ENCODE measurements at places on chromosomes 13 and 19. TPM values are rescaled to one million over a fixed set of nuclear protein-coding genes. Genes with fewer than 3 reads are reported as not detected.
A peak's percentile ranks its signal among the peaks of the same experiment; 100 is the strongest.

The CRX gene
- not detected for total RNA-seq

- H3K4me1 ChIP-seq, result no peaks in the 10 kb centered on the region
- no peak for DNase-seq
- no peaks in the 10 kb centered on the region for H3K36me3 ChIP-seq
- H3K4me3 ChIP-seq, result no peak overlapping the region
- H3K27me3 ChIP-seq, result peaks cover 3% of the 10 kb centered on the region
- no peak overlapping the region for H3K27ac ChIP-seq
These were observed 60.9 kb upstream of the RANBP3 start for GRCh38 chr19:6038634-6039405.

The PRSS57 gene
- total RNA-seq, result not detected

The ELANE gene
- total RNA-seq, result not detected

The KLK6 gene
- total RNA-seq, result 0.67 TPM

- DNase-seq, result peak; percentile 74
- peak within 1 kb of the TSS; percentile 98 for H3K27ac ChIP-seq
- H3K4me1 ChIP-seq, result peaks cover 13% of the 10 kb centered on the region
These were observed at the start of gene PPP1R13L for GRCh38 chr19:45404557-45405434. Gene PPP1R13L (minus strand): TSS chr19:45405069. CDS start chr19:45398318, 6,751 bp downstream.

DNA sequence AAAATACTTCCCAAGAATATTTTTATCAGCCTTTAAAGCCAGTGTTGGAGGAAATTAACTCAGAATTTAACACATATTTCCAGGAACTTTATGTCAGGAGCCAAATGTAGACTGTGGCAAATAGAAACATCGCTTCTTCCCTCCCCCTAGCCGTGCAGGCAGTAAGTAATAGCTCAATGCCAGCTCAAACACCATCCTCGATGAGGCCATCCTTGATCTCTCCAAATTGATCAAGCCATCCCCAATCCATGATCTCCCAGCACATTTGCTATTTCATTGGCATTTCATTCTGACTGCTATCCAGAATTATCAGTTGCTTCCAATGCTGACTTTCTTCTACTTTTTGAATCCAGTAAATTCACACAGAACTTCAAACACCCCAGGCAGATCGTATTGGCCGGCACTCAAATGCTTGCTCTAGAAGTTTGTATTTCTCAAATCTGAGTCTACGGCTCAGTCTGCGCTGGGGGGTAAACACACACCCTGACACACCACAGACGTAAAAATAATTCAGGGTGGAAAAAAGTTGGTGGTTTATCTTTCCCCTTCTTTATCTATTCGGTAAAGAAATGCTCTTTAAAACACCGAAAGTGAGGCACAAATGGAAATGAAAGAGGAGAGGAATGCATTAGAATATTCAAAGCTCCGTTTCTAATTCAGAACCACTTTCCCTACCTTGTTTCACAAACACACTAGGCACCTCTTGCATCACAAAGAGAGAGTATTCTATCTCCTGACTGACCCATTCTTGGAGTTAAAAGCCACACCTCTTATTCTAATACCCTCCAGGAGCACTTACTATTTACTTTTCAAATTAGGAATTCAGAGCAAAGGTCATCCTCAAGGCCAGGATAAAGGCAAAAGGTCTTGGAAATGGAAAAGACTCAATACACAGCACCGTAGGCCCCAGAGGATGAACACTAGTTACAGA is 991 bp downstream of the OBI1 start:
- H3K4me3 ChIP-seq, result peak overlapping the region; percentile 99
- H3K27ac ChIP-seq, result peak overlapping the region; percentile 59
- no peak for DNase-seq
- no peaks in the 10 kb centered on the region for H3K27me3 ChIP-seq

The RRAS gene
- total RNA-seq, result 23.9 TPM

The HNRNPL gene
- total RNA-seq, result 343 TPM

- no peaks in the 10 kb centered on the region for H3K36me3 ChIP-seq
- no peak for DNase-seq
- no peaks in the 10 kb centered on the region for H3K4me1 ChIP-seq
- H3K27me3 ChIP-seq, result peaks cover 1% of the 10 kb centered on the region
These were observed 151.5 kb upstream of the RXFP2 start for GRCh38 chr13:31587698-31588266.

GRCh38 chr19:3140667-3141038 is 4.8 kb downstream of the GNA15 start:
- H3K36me3 ChIP-seq, result no peaks in the 10 kb centered on the region
- DNase-seq, result no peak
- no peak overlapping the region for H3K27ac ChIP-seq
- H3K27me3 ChIP-seq, result no peaks in the 10 kb centered on the region

- H3K27me3 ChIP-seq, result no peaks in the 10 kb centered on the region
- H3K4me1 ChIP-seq, result peaks cover 2% of the 10 kb centered on the region
- H3K36me3 ChIP-seq, result no peaks in the 10 kb centered on the region
- H3K27ac ChIP-seq, result no peak overlapping the region
These were observed 1037.9 kb downstream of the EFNB2 start for GRCh38 chr13:105497597-105497996.

The CATSPERD gene
- not detected for total RNA-seq

GRCh38 chr19:57269515-57270250 is 10.6 kb upstream of the ZNF460 start:
- peaks cover 5% of the 10 kb centered on the region for H3K27me3 ChIP-seq
- no peak for DNase-seq
- peak overlapping the region; percentile 38 for H3K27ac ChIP-seq
- H3K36me3 ChIP-seq, result no peaks in the 10 kb centered on the region
- peaks cover 6% of the 10 kb centered on the region for H3K4me1 ChIP-seq

- H3K27me3 ChIP-seq, result no peaks in the 10 kb centered on the region
- H3K4me3 ChIP-seq, result no peak overlapping the region
- H3K27ac ChIP-seq, result no peak overlapping the region
- DNase-seq, result no peak
- H3K36me3 ChIP-seq, result no peaks in the 10 kb centered on the region
- no peaks in the 10 kb centered on the region for H3K4me1 ChIP-seq
These were observed 67.8 kb upstream of the ZDHHC20 start for GRCh38 chr13:21526707-21527540.

GRCh38 chr13:50901701-50902100 is 7.9 kb upstream of the RNASEH2B start:
- no peak overlapping the region for H3K4me3 ChIP-seq
- H3K27me3 ChIP-seq, result no peaks in the 10 kb centered on the region
- no peak for DNase-seq
- H3K27ac ChIP-seq, result no peak overlapping the region

DNA sequence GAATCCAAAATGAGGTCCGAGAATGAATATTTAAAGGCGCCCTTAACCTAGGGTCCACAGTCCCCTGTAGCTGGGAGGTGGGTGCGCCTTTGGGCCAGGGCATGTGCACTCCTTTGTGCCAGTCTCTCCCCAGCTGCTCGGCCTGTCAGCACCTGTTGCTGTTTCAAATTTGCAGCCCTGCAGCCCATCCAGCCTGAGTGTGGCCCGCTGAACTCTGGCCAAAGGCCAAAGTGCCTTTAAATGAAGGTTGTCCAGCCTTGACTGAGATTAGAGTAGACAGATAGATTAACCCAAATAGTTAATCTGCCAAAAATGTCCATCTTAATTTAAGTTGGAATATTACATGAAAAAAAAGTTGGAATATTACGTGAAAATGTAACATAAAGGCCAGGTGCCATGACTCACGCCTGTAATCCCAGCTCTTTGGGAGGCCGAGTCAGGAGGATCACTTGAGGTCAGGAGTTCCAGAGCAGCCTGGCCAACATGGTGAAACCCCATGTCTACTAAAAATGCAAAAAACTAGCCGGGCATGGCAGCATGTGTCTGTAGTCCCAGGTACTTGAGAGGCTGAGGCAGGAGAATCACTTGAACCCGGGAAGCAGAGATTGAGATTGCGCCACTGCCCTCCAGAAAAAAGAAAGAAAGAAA is 25.3 kb downstream of the TPT1 start:
- H3K36me3 ChIP-seq, result no peaks in the 10 kb centered on the region
- no peak for DNase-seq
- no peak overlapping the region for H3K27ac ChIP-seq
- H3K4me3 ChIP-seq, result no peak overlapping the region
- H3K4me1 ChIP-seq, result peaks cover 20% of the 10 kb centered on the region

DNA sequence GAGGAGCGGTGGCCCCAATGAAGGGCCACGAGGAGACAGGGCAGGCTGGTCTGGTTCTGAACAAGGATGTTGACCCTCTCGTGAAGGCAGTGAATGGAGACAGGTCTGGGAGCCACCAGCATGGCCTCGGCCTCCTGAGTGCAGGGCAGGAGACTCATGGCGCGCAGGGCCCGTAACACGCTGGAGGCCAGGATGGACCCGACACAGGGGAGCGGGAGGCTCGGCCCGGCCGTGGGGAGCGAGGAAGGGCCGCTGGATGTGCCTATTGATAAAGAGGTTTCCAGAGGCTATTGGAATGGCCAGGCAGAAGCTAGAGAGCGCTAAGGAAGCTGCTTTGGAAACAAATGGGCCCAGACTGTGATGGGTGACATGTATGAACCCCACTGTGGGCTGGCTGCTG is 132.5 kb downstream of the STK24 start:
- H3K27ac ChIP-seq, result no peak overlapping the region
- H3K4me3 ChIP-seq, result no peak overlapping the region
- H3K4me1 ChIP-seq, result peaks cover 10% of the 10 kb centered on the region
- H3K36me3 ChIP-seq, result peaks cover 44% of the 10 kb centered on the region
- H3K27me3 ChIP-seq, result peaks cover 27% of the 10 kb centered on the region

DNA sequence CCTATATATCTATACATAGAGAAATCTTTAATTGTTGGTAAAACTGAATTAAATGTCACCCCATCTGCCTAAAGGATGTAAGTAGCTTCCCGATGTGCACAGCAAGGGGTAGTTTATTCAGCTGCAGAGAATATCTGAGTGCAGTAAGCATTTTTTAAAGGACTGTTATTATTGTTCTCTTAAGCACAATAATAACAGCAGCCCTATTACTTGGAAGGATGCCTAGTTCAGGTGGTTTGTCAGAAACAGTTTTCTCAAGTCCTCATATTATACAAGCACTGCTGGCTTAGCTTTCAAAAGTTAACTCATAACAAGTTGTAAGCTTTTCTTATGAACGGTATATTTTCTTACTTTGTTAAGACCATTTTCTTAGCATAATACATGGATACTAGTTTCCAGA is 142.6 kb downstream of the CRYL1 start:
- no peak for DNase-seq
- H3K4me1 ChIP-seq, result peaks cover 3% of the 10 kb centered on the region
- no peaks in the 10 kb centered on the region for H3K36me3 ChIP-seq
- no peak overlapping the region for H3K4me3 ChIP-seq

- H3K4me3 ChIP-seq, result no peak overlapping the region
- DNase-seq, result no peak
- H3K4me1 ChIP-seq, result no peaks in the 10 kb centered on the region
- H3K27ac ChIP-seq, result no peak overlapping the region
These were observed 4.5 kb upstream of the CFAP97D2 start for GRCh38 chr13:114174529-114174961.

DNA sequence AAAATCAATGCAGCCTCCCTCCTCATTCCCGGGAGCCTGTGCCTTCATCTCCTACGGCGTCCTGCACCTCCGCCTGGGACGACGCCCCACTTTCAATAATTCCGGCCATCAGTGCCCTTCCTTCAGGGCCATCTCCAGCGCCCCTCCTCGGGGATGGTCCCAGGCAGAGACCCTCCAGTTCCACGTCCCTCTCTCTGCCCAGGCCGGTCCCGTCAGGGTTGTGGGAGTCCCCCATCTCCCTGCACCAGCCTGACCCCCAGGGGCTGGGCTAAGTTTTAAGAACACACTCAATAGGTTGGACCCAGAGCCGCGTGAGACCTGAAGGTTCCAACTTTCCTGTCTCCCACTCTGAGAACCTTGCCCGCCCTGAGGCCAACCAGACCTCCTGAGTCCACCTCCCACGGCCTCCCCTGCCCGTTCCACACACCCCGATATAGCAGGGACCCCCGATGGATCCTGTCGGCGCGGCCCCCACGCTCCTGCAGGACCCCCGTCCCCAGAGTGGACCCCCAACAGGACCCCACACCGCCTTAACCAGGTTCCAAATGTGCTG is 646 bp downstream of the TMEM161A start:
- peak overlapping the region; percentile 96 for H3K4me3 ChIP-seq
- H3K27ac ChIP-seq, result no peak overlapping the region

The LIM2 gene
- total RNA-seq, result not detected

DNA sequence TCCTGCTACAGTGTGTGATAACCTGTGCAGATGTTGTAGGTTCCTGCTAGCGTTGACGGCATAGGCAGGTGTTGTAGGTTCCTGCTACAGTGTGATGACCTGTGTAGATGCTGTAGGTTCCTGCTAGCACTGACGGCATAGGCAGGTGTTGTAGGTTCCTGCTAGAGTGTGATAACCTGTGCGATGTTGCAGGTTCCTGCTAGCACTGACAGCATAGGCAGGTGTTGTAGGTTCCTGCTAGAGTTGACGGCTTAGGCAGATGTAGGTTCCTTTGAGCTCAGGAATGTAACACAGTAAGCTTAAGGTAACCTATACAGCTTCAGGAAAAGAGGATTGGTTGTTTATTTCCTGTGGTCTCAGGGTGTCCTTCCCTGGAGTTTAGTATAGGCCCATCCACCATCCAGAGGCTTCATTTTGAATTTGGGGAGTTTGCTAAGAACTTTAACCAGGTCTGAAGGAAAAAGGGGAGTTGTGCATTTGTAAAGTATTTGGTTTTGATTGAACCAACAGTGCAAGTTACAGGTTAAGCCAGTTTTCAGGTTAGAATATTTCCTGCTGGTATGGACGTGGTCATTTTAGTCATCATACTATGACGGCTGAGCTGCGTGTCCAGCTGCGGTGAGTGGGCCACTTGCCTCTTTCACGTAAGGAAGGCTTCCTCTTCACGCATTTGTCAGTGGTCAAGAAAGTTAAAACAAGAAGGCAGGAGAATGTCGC is 53.8 kb downstream of the ATP11A start:
- no peak for DNase-seq
- peaks cover 18% of the 10 kb centered on the region for H3K27me3 ChIP-seq
- H3K4me1 ChIP-seq, result peaks cover 53% of the 10 kb centered on the region
- H3K36me3 ChIP-seq, result peaks cover 7% of the 10 kb centered on the region

- no peaks in the 10 kb centered on the region for H3K4me1 ChIP-seq
- H3K4me3 ChIP-seq, result no peak overlapping the region
- peak; percentile 41 for DNase-seq
- H3K27ac ChIP-seq, result no peak overlapping the region
These were observed 546.6 kb downstream of the DACH1 start for GRCh38 chr13:71320452-71320851.

The PPAN gene
- total RNA-seq, result 39.6 TPM

The PSG6 gene
- total RNA-seq, result not detected

DNA sequence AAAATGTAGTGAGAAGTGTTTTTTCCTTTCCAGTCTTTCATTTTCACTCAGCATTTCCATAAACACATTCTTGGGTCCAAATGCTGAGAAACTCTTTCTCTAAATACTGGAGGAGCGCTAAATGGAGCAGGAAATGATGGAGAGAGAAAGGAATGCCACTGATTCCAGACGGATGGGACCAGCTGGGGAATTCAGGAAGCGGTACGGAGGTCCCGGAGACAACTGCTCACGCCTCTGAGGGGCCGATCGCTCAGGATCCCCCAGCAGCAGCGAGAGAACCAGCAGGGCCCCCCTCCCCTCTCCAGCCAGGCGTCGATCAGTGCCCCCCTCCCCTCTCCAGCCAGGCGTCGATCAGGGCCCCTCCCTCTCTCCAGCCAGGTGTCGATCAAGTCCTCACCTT is 13.2 kb downstream of the RASA3 start:
- H3K36me3 ChIP-seq, result peaks cover 13% of the 10 kb centered on the region
- H3K27ac ChIP-seq, result peak overlapping the region; percentile 97
- H3K4me3 ChIP-seq, result peak overlapping the region; percentile 81
